AG09319 (cell line): ENCODE measurements at places on chromosomes 2 and 18.

GRCh38 chr18:69647702-69648101, 247.0 kb downstream of the DOK6 start:
- no peak for DNase-seq

GRCh38 chr2:17303054-17303453, 215.2 kb downstream of the RAD51AP2 start:
- DNase-seq = peak; percentile 23

GRCh38 chr2:121074293-121074932, 210.6 kb downstream of the TFCP2L1 start:
- no peak for DNase-seq

GRCh38 chr2:184644685-184645084, 46.4 kb downstream of the ZNF804A start:
- DNase-seq = peak; percentile 2

DNA sequence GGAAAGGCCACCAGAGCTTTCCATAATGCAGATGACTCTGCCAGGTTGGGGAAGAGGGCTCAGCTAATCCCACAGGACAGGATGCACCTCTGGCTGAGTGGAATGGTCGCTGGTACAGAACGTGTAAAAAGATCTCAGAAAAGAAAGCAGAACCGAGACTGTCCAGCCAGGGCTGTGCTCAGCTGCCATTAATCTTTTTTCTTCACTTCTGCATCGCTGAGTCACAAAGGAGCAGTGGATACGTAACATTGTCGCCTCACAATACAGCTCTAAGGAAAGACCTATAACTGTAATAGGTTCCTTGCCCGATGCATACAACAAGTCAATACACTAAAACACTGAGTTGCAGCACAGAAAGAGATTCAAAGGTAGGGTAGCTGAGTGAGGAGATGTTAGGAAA, 354.2 kb downstream of the EN1 start:
- DNase-seq = no peak

DNA sequence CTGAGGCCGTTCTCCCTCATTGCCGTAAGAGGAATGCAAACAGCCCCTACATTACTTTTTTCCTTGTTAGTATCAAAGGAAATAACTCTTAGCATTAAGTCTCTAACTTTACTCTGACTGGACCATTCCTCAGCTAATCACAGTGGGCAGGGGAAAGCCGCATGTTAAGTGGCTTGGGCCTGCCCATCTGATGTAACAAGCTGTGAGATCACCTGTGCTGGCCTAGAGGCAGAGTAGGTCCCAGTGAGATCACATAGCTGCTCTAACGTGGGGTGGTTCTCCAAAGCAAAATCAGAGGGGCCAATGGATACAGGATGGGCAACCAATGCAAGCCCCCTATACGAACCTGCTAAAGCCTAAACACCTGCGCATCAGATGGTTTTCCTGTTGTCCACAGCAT, 5.9 kb upstream of the MOCOS start:
- DNase-seq = no peak

GRCh38 chr2:157480182-157480961, 36.5 kb upstream of the CYTIP start:
- DNase-seq = peak; percentile 31

GRCh38 chr2:88760819-88761598, 69.5 kb downstream of the RPIA start:
- no peak for DNase-seq

DNA sequence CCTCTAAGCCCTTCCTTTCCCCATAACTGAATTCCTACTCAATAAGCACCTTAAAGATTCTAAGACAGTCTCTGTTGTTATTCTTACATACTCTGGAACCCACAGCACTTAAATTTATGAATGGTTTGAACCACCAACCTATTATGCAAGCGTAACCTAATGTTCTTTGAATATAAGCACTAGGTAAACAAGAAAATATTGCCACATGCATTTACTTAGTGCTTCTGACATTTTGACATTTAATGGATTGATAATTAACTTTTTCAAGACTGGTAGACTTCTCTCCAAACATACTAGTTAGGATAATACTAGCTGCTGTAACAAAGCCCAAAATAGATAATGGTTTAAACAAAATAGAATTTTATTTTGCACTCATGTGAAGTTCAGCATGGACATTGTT, 164.8 kb downstream of the ARHGAP15 start:
- no peak for DNase-seq

DNA sequence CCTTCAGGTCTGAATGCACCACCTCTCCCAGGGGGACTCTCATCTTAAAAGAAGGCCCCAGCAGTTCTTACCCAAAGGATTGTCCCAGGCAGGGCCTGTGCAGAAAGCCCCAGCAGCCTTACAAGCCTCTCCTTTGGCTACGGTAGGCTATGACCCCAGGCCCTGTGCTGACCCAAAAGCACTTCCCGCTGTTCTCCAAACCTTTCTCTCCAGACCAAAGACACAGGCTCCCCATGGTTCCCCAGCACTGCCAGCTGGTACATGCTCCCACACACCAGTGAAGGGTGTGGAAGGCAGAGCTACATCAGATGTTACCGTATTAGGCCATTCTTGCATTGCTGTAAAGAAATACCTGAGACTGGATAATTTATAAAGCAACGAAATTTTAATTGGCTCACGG, 35.4 kb downstream of the LBH start:
- DNase-seq = no peak

DNA sequence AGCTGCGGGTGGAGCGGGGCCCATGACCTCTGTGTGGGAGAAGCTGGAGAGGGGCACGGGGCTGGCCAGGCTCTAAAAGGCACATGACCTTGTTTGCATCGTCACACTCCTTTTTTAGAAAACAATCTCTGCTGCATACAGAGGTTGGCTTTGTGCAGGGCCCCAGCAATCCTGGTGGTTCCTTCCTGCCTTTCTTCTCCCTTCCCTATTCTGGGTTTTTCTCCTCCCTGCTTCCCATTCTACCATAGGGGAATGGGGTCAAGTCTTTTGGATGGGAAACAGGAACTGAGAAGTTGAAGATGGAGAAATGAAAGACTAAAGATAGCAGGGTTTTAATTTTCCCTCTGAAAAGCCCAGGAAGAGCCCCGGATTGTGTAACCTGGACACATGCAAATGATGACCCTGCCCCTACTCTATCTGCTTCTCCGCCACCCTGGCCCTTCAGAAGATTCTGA, 53.9 kb downstream of the ASAP2 start:
- DNase-seq = no peak

DNA sequence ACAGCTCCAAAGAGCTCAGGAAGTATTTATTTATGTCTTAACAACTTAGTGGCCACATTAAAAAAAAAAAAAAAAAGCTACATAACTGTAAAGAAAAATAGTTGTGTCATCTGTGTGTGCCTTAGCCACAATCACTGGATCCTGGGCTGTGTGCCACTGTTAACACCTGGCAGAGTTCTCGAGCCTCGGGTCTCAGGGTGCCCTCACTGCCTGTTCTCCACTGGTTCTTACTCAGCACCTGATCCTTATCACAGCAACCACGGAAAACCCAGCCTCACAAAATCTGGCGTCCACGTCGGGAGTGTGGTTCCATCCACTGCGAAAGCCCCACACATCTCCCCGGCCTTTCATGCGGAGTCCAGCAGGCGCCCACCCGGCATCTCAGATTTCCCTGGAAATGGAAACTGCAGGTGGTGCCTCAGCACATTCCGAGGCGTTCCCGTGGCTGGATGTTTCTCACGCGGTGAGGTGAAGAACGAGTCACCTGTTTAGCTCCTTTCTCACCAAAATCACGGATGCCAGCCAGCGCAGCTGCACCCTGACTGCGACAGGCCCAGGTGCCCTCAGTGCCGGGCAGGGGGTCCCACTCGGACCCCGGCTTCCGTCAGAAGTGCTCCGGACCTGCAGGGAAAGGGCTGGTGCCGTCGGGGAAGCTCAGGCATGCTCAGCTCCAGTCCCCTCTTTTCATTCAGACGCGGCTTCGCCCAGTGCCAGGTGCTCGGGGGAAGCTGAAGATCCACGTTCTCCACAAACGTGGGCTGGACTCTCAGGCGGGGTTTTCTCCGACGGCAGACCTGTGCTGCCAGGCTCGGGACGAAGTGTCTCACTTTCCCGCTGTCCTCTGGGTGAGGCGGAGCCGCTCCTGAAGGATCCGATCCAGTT, 198.7 kb upstream of the SALL3 start:
- DNase-seq = no peak

DNA sequence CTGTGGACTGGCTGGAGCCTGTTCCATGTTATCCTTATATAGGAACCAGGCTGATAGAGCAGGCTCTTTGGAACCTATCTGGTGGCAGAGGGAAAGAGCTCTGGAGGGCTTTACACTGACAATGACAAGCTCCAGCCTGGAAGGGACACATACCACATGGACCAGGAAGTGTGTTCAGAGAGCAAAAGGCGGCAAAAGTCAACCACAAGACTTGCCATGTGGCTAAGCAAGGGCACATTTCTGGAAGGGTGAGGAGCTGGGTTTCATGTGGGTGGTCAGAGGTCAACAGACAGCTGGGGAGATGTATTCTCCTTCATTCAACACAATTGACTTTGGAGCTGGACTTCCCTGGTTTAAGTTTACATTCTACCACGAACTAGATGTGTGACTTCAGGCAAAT, 325.2 kb downstream of the DYSF start:
- no peak for DNase-seq

DNA sequence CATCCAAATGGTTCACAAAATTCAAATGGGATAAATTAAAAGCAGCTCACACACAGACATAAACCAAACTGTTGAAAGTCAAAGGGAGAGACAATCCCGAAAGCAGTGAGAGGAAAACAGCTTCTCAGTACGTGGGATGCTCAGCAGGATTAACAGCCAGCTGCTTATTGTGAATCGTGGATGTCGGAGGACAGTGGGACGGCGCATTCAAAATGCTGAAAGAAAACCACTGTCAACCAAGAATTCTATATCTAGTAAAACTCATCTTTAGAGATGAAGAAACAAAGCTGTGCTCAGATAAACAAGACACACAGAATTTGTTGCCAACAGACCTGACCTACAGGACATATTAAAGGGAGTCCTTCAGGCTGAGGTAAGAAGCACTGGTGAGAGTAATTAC, 102.9 kb downstream of the NFATC1 start:
- DNase-seq = no peak

GRCh38 chr2:63692002-63692606, 103.3 kb downstream of the MDH1 start:
- DNase-seq = peak; percentile 49

DNA sequence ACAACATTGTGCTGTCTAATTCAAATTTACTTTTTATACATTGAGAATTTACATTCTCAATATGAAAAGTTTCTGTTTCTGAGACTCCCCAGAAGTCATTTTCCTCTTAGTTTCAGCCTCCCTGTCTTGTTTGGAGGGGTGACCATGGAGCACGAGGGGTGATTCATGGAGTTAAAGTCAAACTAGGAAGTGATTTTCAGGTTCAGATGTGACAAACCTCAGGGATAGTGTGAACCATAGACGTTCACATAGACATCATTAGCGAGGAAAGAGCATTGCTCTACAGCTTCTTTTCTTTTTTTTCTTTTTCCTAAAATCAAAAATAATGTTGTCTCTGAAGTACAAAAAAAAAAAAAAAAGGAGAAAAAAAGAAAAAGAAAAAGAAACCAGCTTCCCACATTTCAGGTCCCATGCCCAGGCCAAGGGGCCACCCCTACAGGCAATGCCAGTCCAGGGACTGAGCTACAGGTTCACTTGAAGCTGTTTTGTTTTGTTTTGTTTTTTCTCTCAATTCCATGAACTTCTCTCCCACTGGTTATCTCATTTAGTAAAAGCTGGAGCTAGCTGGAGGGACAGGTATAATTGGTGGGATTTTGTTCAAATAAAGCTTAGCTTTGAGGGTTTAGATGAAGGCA, 18.1 kb upstream of the LCLAT1 start:
- DNase-seq = no peak

DNA sequence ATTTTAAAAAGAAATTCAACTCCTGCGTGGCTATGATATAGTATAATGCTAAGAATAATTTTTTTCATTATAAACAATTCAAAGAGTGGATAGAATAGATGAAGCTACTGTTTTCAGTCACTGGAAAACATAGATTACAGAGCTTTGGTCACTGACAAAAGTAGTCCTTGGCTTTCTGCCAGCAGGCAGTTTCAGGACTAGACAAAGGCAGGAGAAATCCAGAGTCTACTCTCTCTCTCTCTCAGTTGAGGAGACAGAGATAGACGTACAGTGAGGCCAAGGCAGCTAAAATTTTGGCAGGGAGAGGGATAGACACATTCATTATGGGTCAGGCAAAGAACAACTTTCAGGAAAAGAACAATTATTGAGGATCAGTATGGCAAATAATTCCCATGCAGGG, 491.4 kb upstream of the CRIM1 start:
- no peak for DNase-seq

GRCh38 chr2:44433895-44434294, 72.1 kb downstream of the CAMKMT start:
- no peak for DNase-seq

GRCh38 chr2:201191132-201191875, 8.4 kb downstream of the CASP10 start:
- no peak for DNase-seq

DNA sequence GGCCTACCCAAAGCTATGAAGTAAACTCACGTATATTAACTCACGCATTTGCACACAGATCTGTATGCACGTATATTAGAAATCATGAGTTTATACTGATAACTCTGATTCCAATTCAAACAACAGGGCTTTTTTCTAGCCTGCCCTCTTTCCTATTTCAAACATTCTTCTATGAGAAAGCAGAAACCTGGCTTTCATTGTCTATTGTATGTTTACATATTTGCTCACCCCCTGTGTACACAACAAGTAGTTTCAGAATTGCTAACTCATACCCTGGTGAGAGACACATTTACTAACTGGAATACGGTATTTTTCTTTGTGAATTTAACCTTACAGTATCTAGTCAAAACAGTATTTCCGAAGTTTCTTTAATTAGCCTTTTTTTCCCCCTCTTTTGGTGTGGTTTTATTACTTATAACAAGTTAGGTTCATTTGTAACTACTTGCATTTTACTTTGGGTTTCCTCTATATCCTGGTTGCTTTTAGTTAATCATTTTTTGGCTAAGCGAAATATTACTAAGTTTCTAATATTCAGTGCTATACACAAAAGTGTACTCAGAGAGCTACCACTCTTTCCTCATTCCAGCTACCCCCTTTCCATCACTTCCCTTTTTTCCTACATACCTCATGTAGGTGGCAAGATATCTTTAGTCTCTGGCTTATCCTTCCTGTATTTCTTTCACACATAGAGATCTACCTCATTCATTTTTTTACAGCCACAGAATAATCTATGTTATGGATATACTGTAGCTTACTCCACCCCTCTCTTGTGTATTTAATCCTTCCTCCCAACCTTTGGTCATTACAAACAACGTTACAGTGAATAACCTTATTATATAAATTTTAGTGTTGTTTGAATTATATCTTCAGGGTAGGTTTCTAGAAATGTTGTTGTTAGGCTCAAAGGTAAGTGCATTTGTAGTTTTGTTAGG, 112.7 kb upstream of the BCL2L11 start:
- DNase-seq = no peak

GRCh38 chr2:22788749-22789327, 596.1 kb upstream of the KLHL29 start:
- no peak for DNase-seq

DNA sequence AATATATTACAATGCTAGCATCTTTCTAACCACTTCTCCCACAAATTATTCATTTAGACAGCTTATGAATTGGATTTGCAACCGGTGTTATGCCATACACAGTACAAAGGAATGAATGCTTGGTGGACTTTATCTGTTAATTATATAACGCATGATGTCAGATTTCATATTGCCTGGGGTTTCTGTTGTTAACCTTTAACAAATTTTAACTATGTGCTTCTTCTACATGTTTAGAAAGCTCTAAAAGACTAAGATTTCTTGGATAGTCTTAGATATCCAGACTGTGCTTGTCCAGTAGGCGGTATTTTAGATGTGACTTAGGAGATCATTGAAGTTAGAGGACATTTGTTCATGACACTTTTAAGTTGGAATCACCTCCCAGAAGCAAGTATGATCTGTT, 976.3 kb downstream of the TMEM182 start:
- DNase-seq = no peak
